ENCODE measurements at places on chromosomes 5 and 9.

DNA sequence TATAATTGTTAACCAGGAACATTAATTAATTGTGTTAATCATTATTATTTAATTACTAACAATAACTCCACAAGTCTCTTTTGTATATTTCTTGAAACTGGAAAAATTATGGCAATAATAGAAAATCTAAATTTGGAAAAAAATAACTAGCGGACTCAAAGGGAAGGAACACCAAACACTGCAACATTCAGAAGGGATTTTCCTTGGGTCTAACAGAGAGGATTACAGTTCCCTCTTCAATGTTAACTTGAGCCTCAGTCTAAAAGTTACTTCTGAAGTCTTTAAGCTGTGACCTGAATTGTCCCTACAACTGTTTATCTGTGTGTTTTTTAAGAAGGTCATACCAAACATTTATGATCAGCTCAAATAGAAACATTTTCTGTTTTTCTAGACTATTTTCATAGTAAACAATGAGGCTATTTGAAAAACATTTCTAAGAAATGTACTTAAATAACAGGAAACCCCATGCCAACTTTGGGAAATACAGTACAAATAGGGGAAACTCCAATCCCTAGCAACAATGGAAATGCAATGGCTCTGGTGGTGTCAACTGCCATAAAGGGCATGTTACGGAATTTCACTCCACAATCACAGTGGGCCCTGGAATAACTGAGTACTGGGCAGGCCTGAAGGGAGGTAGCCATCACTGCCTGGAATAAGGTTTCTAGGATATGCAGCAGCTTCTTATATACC, 61.2 kb downstream of the MCTP1 start:
- DNase-seq = no peak

GRCh38 chr5:22850981-22851380, 2.2 kb downstream of the CDH12 start:
- no peak for DNase-seq

GRCh38 chr5:169127431-169127830, 173.5 kb downstream of the SLIT3 start:
- DNase-seq = no peak

DNA sequence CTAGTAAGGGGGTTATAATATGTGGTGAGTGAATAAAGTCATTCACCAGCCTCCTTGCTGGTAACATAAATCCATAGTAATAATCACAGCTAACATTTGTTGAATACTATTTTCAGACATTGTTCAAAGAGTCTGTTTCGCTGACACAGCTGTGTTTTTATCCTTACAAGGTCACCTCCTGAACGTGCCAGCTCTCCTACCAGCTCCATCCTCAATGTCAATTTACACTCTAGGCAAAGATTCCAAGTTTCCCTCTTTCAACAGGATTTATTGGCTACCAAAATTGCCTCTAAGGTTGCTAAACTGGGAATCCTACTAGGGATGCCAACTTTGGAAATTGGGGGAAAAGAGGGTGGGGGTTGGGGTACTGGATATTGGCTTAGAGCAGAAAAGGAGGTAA, 30.7 kb upstream of the SMC5 start:
- DNase-seq = no peak

GRCh38 chr5:57327561-57328367, 153.9 kb downstream of the GPBP1 start:
- no peak for DNase-seq

DNA sequence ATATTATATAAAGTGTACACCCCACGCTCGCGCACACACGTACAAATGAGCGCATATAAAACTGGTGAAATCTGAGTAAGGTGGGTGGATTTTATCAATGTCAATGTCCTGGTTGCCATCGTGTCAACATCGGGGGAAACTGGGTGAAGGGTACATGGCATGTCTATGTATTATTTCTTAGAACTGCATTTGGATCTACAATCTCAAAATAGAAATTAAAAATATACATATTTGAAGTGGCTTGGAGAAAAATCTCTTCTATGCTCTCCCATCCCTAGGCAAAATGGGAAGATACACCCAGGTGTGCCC, 763 bp upstream of the WHRN start:
- DNase-seq = no peak

DNA sequence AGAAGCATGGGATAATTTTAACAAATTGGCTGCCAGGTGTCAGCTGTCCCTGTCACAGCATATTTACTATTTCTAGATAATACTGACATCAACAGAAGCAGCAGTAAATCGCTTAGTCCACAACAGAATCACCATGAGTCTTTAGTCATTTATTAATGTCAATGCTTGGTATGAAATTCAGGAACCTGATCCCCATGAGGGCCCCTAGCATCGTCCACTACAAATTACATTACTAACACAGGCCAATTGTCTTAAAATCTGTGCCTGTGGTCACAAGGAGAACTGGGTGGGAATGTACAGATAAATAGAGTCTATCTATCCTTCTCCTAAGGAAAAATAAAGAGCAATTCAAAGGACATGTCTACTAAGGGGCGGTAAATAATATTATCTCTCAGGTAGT, 76.1 kb downstream of the TSSK1B start:
- no peak for DNase-seq

DNA sequence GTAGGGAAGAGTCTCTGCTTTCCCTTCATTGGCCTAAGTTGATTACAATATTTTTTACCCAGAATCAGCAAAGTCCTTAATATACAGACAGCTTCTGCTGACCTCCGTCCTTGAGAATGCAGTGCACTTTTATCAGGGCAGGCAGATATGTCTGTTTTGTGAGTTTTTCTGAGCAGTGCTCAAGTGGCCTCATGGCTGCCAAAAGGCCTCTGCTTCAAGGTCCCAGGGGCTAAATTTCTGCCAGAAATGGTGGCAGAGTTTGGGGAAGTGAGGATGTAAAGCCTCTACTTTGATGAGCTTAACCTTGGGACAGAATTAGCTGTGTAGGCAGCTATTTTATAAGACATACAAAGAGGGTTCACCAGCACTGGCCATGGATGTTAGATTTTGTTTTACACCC, 275.8 kb downstream of the ADAMTSL1 start:
- DNase-seq = no peak

GRCh38 chr5:131685516-131686171, 50.6 kb upstream of the RAPGEF6 start:
- DNase-seq = no peak

DNA sequence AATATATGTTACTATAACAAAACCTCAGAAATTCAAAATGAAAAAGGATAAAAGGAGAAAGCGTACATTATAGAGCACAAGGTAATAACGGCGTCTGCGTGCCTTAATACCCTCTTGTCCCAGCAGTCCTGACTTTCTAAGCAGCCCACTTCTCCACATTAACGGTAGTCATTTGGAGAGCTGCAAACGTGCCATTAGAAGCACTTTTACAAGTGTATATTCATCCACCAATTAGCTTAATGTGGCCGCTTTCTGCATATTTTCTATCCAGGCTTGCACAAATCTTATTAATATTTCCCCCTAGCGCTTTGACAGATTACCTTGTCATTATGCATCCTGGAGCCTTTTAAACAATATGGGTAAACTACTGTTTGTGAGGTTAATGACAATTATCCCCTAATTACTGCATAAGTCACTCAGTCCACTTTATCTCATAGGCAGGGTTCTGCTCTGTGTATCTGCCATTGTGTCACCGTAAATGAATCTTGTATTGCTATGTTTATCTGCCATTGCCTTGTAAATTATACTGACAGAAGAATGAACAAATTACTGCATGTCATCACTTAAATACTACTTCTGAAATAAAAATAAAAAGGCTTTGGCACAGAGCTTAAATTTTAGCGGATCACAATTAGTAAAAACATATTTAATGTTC, 421.3 kb downstream of the BNC2 start:
- DNase-seq = no peak

- no peak for DNase-seq
Measured at GRCh38 chr5:30505014-30505886, 688.2 kb upstream of the CDH6 start.

- no peak for DNase-seq
Measured at GRCh38 chr5:175377816-175378215, 66.2 kb downstream of the DRD1 start.

DNA sequence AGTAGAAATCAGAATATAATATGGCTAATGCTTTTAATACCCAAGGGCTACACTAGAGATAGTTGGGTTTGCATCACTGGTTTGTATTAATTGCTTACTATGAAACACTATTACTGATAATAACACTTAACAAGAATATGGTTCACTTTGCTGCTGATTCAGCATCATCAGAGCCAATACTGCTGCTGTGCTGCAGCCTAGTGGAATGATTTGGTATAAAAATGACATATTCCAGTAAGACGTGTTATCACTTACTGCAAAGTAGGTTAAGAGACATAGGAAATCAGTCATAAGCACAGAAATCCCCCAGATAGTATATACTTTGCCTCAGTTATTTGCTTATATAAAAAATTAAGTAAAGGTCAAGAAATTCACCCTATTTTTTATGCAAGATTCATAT, 2.8 kb downstream of the CDH10 start:
- DNase-seq = no peak

- no peak for DNase-seq
Measured at GRCh38 chr9:124879226-124879625, 17.3 kb downstream of the ARPC5L start.

- no peak for DNase-seq
Measured at GRCh38 chr5:74384851-74385250, 255.7 kb downstream of the ENC1 start.

DNA sequence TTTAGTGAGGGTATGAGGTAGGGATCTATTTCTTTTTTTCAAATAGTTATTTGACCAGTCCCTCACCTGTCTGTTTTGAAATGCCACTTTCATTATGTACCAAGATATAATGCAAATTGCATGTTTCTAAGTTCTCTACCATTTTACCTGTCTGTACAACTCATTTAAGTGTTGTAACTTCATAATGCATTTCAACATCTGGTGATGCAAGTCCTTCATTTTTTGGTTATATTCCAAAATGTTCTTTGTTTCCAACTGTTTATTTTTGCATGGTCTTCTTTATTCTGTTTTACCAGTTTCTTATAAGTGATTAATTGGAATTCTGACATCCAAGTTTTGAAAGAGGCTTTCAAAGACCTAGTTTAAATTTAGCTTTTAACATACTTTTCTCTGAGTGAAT, 26.8 kb downstream of the TDRD7 start:
- no peak for DNase-seq

GRCh38 chr5:55160493-55161209, 680 bp downstream of the GPX8 start:
- no peak for DNase-seq

DNA sequence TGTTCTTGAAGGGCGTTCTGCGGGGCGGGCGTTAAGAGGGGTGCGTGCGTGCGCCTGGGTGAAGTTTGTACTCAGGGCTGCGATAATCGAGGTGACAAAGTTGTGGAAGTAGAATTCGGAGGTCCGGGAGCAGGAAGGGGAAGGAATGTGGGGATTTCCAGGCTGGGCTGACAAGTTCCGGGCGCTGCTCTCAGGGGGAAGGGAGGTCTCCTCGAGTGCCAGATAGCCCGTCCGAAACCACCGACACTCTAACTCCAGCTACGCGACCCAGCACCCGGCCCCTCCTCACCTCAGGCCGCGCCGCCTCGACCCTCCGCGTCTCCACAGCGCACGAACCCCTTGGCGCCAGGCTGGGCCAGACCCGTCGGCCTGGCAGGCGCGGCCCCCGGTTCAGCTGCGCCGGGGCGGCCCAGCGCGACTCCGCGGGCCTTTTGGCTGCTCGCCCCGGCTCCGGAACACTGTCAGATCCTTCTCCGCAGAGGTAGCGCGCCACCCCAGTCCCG, at the start of gene IL6ST:
Gene IL6ST (minus strand): TSS at position 469 of the 503 bp plus-strand sequence. CDS start 18,685 bp downstream, outside the sequence.
- peak; percentile 31 for DNase-seq

- no peak for DNase-seq
Measured at GRCh38 chr9:110886832-110887231, 151.4 kb downstream of the LPAR1 start.

- no peak for DNase-seq
Measured at GRCh38 chr5:153659039-153659736, 168.7 kb downstream of the GRIA1 start.

GRCh38 chr9:37911271-37911681, 7.3 kb upstream of the SLC25A51 start:
- no peak for DNase-seq

GRCh38 chr5:76269259-76269931, 133.7 kb upstream of the IQGAP2 start:
- no peak for DNase-seq

DNA sequence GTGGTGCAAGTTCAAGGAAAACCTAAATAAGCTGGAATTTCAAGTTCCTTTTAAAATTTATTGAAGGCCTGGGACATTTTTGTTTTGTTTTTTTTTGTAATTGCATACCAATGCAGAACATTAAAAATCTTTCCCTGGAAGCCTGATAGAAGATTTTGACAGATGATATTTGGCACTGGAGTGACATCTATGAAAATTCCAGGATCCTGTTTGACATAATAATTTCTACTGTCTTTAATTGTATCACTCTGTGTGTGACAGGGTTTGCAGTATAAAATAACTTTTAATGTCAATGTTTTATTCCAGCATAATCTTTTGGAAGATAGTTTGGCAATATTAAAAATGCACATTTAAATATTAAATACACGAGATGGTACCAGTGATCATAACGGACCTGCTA, 514.2 kb upstream of the ACO1 start:
- no peak for DNase-seq

Measured in stimulated activated CD8-positive, alpha-beta memory T cell treated with anti-CD3 and anti-CD28 coated beads, Interleukin-7, amount 100 ng/mL, for 4 hours (primary cell).